ENCODE measurements at places on chromosomes 5 and 9.
A peak's percentile ranks its signal among the peaks of the same experiment; 100 is the strongest.

- DNase-seq = peak; percentile 61
Measured at GRCh38 chr5:164504141-164504772, 998.8 kb downstream of the MAT2B start.

GRCh38 chr9:108606401-108606800 lies 249.4 kb downstream of the ACTL7B start:
- peak; percentile 24 for DNase-seq

GRCh38 chr5:107621089-107621488 lies 49.6 kb downstream of the EFNA5 start:
- DNase-seq = no peak

- no peak for DNase-seq
Measured at GRCh38 chr9:9045572-9045971, 1246.0 kb upstream of the DMAC1 start.

DNA sequence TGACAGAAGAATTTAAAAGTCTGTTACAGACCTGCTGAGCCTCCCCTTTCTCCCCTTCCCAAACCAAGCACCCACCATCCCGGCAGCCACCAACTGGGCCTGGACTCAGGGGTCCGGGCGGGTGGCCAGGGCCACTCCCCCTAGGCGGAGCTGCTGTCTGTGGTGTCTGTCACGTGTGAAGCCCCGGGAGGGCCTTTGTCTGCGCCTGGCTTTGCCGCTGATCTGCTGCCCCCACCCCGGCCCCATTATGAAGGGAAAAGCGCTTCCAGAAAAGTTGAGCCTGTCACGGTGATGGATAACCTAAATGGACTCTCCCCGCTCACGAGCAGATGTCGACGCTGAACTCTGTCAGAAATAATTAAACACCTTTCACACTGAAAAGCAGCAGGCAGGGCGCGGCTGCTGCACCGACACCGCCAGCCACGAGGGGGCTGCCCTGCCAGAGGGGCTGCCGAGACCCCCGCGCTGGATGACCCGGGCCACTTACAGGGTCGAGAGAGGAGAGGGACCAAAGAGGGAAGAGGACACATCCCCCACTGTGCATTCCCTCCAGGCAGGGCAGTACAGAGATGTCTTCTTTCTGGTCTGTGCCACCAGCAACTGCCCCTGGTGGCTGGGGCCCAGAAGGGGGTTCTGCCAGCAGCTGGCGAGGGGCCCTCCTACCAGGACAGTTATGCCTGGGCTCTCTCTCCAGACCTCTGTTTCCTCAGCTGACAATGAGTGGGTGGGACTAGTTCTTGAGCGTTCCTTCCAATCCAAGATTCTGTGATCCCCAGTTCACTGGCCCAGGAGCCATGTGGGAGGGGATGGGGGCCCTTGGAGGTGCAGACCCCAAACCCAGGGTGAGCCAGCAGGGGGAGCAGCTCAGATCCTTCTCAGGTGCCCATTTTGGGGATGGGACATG lies 36.0 kb upstream of the BARHL1 start:
- no peak for DNase-seq

DNA sequence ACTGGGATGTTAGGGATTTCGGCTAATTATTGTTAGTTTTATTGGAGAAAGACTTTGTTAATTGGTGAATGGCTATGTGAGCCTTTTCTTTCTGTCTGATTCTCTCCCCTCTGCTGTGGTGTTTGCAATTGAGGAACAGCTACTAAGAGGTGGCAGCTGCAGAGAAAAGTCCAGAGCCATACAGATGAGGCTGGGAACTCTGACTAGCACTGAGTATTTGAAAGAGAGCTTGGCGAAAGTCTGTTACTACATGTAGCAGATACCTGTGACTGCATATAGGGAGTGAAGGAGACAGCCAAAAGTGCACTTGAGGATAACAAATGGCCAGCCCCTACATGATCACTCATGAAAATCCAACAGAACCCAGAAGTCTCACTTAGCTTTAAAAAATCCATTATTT lies 44.3 kb upstream of the HSPB3 start:
- DNase-seq = no peak

DNA sequence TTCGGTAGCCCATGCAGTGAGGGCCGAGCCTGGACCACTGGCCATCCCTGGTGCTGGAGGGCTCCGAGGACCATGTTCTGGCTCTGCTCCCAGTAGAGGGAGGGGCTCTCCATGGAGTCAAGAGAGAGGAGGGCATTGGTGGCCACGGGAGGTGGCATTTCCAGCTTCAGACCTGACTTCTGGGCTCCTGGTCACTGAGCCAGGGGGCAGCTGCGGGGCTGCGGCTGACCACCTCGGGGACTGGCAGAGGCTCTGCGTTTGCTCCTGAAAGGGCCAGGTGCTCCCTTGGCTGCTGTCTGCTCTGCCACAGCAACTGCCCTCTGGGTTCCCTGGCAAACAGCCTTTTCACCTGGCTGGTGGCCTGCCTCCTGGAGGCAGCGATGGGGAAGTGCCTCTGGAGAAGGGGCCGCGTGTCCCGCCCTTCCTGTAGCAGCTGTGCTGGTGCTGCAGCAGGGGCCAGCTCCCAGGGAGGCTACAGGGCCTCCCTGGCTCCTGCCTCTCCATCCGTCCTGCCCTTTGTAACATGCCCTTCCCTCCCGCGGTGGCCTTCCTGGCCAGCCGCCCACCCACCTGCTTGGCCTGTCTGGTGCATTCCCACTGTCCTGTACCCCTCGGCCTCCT lies 144.6 kb downstream of the CACNA1B start:
- no peak for DNase-seq

DNA sequence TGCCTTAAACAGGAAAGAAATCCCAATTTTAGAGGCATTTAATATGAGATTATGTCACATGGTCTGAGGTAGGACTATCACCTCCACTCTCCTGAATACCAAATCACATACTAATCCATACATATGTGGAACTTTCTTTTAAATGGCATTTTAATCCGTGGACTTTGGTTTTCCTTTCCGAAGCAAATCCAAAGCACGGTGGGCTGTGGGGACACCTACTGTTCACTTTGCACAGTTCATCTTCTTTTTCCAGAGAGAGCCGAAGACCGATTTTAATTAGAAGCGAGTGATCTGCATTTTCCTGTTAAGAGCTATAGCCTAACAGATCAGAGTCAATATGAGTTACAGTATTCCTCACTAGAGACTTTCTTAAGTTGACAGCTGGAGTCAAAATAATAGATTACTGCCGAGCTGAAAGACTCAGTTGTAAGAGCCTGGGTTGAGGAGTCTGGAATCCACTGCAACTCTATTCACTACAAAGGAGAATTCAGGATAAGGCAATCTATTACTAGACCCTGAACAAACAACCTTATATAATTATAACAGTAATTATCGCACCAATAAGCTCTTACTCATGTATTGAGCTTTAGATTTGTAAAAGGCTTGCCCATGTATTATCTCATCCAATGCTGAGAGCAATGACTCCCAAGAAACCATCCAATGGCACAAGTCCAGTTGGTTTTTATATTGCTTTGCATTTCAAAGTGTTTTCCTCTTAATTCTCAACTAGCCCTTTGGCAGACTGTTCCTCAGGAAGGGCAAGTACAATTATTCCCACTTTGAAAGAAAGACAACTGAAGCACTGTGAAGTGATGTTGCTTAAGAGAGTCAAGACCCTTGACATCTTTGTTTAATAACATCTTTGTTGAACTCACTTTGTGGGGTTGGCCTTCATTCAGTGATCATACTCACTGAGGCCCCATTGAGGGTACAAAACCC lies 144.7 kb downstream of the TRPM6 start:
- DNase-seq = peak; percentile 41

DNA sequence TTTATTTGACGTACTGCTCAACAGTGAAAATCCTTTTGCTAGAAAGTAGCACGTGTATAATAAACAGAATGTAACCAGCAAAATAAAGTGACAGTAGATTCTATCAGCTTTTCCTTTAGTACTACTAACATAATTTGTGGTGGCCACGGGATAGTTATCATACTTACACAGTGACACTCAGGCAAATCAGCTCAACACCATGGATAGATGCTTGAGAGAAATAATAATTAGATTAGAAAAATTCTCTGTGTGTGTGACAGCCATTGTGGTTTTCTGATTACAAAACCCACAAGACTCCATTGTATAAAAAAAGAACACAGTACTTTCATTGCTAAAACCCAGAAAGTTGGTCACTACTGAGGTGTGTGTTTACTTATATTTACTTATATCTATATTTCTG lies 101.1 kb downstream of the MUSK start:
- no peak for DNase-seq

DNA sequence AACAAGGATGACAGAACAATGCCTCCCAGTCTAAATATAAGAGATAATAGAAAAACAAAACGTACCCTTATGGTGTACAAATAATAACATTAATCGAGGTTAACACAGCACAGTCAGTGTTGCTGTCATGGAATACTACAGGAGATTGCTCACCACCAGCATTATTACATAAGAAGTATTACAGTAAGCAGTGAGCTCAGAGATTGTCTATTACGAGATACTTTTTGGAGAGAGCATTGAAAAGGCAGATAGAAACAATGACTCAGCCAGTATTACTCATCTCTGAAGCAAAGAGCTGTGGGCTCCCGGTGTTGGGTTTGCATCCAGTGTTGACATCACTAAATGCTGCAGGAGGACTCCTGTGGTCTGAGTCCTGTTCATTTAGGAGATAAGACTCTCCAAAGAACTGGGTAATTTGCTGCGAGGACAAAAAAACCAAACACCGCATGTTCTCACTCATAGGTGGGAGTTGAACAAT lies 191.9 kb upstream of the SEMA6A start:
- peak; percentile 95 for DNase-seq

GRCh38 chr9:24245988-24246387 lies 299.7 kb downstream of the IZUMO3 start:
- peak; percentile 57 for DNase-seq

GRCh38 chr5:178336889-178337288 lies 104.3 kb upstream of the PHYKPL start:
- DNase-seq = no peak

GRCh38 chr5:139378941-139379361 lies 4.1 kb downstream of the SLC23A1 start:
- no peak for DNase-seq

- no peak for DNase-seq
Measured at GRCh38 chr5:150987746-150988145, 32.6 kb upstream of the GPX3 start.

DNA sequence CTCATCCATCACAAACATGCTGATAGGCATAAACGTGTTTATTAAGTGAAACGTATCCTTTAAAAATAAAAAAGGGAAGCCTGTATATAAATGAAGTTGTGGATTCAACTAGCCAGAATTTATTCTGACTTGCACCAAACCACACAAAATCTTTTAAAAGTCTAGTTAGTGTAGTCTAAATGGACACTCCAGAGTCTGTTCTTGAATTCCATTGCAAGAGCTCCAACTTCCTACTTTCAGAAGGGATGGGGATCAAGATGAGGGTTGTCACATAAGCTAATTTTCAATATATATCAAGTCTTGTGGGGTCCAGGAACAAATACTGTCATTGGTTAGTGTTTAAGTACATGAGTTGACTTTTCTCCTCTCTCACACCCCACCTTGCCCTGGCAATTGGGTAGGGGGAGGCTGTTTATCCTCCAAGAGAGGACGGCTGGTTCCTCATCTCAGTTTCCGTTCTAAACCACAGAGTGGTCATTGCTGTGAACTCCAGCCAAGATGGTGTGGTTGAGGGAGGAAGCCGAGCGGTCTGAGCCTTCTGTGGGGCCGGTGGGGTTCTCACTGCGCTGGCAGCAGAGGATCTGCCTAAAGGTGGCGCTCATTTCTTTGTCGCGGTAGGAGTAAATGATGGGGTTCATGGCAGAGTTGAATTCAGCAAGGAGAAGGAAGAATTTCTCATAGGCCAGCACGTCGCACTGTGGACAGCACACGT lies 163.2 kb downstream of the LPAR1 start:
- DNase-seq = no peak

DNA sequence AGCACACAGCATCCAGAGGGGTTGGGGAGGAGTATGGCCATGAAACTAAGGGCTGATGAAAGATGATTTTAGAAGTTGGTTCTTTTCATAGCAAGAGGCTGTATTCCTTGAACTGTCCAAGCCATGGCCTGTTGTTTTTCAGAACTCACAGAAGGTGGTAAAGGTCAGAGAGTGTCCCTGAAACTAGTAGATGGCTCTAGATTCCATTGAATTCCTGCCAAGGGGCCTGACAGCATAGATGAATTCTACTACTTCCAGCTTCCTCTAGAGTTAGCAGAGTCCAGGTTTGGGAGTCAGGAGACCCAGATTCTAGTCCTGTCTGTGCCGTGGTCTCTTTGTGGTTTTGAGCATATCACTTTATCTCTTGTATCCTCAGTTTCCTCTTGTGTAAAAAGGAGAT lies 101.6 kb downstream of the GRIA1 start:
- DNase-seq = no peak

- DNase-seq = peak; percentile 2
Measured at GRCh38 chr5:101915554-101915953, 380.5 kb downstream of the SLCO4C1 start.

DNA sequence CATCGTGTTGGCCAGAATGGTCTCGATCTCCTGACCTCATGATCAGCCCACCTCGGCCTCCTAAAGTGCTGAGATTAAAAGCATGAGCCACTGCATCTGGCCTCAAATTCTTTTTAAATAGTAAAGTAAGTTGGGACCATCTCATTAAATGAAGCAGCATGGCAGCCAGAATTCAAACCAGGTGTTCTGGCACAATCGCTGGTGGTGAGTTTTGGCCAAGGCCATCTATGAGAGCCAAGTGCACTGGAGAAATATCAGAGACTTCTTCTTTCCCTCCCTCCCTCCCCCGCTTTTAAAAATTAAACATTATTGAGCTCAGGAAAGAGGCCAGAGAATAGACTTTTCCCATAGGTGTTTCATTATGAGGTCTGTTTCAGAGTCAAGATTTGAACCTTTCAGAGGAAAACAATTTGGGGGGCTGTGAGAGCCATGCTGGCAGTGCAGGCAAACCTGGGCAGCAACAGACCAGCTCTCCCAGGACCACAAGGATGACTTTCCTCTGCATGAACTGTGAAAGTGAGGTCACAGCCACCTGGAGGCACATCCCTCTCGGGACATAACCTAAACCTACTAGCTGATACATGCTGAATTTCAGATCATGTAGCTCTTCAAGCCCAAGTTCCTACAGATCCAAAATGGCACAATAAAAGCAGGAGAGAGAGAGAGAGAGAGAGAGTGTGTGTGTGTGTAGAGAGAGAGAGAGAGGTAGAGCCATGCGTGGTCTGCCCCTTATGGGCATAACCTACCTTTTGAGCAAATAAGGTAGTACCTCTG lies 94.6 kb upstream of the DMRT1 start:
- peak; percentile 26 for DNase-seq

DNA sequence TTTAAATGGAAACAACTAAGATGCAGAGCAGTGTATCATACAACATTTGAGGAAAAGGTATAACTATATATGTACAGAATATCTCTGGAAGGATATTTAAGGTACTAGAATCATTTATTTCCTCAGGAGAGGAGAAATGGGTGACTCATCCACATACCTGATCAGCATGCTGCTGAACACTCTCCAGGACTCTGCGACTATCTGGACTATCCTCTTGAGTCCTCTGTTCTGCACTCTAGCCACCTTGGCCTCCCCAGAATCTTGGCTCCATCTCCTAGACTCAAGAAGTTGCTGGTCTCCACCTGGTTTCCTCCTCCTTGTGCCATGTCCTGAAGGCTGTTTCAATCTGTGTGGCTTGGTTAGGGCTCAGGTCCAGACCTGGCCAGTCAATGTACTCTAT lies 8.8 kb upstream of the PRDM6 start:
- peak; percentile 47 for DNase-seq

All from epithelial cell of esophagus (primary cell).